ENCODE measurements at places on chromosomes 1 and 21.

DNA sequence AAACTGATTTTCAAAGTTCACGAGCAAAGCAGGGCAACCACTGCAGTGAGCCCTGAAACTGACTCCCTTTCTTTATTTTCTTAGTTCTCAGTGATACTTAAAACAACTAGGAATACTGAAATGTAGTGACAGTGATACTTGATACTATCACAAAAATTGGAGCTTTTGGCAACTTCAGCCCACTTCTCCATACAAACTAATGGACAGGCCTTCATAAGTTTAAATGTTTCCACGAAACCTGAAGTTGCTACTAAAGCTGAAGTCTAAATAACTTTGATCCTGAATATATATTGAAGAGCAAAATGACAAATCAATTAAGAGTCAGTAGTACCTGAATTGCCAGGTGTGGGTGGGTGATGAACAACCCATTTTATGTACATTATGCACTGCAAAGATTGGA, 10.0 kb downstream of the NR5A2 start:
- no peak for DNase-seq

DNA sequence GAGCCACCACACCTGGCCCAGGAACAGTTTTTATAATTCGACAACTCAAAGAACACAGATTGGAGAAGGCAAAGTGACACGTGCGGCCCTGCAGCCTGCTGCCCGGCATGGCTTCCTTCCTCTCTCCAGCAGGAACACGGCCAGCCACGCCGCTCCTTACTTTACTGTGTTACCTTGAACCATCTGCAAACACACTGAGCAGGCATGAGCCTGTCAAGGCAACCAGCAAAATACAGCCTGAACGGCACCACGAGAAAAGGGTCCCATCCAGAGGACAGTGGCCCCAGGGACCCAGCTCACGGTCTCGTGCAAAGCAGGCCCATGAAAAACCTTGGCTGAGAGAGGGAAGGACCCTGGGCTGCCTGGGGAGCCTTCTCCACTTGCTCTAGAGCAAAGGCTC, 38.8 kb downstream of the NPHP4 start:
- DNase-seq = no peak

DNA sequence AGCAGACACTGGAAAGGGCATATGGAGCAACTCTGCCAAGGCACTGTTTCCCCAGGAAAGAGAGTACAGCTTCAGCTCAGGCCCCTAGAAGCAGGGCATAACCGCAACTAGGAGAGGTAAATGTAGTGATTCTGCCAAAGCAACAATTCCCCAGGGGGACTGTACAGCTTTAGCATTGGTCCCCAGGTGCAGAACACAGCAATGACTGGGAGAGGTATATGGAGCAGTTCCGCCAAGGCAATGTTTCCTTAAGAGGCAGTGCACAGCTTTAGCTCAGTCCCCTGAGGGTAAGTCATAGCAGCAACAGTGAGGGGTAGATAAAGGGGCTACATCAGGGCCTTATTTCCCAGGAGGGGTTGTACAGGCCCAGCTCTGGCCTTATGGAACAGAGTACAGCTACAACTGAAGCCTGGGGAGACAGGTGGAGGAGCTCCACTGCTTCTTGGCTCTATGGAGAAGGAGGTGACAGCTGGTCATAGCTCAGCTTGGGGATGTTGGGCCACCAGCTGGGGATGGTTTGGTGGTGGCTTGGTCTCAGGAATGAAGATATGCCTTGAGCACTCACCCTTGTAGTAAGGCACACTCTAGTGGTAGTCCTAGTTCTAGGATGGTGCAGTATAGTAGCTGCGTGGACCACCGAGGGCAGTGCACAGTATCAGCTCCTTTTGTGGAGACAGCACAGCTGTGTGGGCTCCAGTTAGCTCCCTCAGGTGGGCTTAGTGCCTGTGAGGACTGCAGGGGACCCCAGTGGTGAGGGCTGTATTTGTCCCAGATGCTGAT, 582.7 kb downstream of the PTPRC start:
- no peak for DNase-seq

GRCh38 chr1:46718340-46718726, 581 bp downstream of the EFCAB14 start:
- no peak for DNase-seq

DNA sequence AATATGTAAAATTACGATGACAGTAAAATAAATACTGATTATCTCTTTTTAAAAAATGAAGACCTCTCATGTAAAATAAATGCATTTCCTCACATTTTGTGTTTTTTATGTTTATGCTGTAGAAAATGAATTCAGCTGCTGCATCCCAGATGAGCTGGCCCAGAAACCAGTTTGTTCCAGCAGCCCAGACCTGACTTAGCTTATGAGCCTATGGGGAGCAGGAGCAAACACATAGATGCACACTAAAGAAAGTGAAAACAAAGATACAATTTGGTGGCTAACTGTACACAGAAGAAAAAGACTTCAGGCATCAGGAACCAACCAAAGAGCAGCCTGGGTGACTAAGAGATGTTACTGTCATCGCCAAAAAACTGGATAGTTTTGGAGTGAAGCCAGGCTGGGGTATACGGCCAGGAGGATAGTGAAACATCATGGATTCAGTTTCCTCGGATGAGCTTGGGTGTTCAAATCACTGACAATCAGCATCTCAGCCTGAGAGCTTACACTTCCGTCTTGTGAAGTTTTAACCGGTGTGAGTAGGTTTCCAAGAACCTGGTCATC, 113.9 kb upstream of the BACE2 start:
- peak; percentile 45 for DNase-seq

DNA sequence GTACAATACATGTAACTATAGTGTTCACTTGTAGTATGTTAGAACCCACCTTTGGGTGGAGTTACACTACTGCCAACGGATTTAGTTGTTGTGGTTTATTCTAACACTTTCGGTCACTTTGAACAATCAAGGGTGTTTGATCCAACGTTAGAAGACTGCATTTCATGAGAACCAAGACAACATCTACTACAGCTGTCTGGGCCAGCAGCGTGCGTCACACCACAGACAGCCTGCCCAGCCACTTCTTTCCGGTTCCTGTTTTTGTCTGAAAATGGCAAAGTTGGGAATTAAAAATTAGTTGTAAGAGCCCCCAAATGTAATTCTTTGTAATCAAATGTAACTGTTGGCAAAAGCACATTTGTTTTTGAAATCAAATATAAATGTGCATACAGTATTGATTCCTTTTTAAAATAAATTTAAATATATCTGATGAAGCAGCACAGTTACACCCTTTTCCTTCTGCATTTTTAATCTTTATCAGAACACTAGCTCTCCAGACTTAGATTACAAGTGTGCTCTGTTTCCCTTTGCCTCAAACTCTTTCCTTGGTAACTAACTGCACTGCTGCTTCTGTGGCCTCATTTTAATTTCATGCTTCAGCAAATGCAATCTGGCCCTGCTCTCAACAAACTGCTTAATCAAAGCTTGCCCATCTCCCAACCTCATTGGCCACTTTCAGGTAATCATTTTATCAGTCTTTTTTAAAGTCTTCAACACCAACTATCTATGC, 86.6 kb upstream of the DPH5 start:
- peak; percentile 22 for DNase-seq

DNA sequence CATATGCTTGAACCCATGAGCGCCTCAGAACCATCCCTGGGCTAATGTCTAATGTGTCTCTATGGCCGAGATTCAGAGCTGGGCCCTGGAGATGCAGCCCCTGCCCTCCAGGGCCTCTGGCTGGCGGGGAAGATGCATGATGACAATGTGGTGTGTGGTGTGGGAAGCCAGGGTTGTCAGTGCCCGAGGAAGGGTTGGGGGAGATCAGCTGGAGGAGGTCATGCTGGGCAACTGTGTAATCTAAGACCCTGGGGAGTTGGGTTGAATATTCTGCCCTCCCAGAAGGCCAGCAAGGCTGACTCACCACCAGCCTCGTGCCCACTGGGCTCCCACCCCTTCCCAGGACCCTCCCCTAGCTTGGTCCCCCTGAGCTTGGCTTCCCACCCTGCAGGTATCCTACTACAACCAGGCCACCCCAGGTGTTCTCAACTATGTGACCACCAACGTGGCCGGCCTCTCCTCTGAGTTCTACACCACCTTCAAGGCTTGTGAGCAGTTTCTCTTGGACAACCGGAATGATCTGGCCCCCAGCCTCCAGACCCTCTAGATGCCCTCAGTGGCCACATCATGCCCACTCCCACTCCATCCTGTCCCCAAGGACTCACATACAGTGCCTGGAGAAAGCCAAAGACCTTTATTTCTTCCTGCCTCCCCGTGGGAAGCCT, 14.6 kb downstream of the FAM151A start:
- DNase-seq = no peak

DNA sequence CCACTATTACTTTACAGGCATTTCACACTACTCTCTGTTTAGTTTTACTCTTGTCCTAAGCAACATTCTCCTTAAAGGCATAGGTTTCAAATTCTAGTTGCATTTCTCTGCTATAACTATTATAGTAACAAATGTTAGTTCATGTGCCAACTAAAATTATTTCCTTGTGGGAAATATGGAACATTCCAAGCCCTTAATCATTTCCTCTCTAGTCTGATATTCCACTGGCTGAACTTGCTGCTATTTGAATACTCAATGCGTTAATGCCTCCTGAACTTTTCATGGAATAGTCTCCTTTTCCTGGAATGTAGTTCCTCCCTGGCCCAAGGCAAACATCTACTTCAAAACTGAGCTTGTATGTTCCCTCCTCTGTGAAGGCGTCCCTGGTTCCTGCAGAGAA, 19.3 kb upstream of the TBX19 start:
- no peak for DNase-seq

DNA sequence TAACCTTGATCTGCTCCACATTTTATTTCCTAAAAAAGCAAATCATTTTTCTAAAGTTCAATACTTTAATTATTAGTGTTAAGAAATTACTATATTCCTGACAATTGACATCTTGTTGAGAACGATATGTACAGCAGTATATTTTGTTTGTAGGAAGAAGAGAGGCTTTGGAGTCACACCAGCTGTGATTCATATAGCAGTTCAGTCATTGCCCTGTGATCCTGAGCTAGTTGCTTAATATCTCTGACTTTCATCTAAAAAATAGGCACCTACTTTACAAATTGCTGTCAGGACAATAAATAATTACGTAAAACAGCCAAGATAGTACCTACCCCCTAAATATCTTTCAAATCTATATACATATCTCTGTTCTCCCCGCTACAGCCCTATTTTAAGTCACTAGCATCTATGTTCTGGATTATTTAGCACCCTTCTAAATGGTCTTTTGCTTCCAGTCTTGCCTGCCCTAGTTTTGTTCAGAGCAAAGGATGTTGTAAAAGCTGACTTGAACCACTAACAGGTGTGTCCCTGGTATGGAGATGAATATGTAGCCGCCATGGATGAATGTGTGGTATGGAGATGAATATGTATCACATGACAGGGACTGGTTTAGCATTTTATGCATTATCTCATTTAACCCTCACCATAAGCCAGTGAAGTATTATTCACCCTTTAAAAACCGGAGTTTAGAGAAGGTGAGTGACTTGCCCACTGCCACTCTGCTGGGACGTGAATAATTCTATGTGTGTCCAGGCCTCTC, 42.2 kb downstream of the RNF220 start:
- no peak for DNase-seq

DNA sequence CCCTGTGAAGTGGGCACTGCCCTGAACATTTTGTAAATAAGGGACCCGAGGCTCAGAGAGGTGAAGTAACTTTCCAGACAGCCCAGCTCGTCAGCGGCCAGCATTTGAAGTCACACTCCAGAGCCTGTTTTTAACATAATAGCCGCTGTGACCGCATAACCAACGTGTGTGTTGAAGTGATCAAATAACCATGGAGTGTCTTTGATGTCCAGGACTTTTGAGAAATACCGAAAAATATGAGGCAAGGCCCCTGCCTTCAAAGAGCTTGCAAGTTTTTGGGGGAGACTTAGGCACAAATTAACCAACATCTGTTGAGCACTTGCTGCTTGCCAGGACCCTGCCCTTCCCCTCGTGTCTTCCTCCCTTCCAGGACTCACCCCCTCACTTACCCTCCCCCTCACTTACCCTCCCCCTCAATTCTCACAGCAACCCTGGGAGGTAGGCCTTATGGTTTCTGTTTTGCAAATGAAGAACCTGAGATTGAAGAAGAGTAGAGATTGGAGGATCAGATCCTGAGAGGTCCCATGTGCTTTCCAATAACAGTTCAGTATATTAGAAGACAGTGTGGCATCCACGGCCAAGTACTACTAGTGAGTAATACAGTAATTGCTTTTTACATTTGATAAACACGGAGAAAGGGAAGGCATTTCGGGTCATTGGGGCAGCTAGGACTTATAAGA, 1.3 kb upstream of the SLC16A1 start:
- DNase-seq = peak; percentile 44

DNA sequence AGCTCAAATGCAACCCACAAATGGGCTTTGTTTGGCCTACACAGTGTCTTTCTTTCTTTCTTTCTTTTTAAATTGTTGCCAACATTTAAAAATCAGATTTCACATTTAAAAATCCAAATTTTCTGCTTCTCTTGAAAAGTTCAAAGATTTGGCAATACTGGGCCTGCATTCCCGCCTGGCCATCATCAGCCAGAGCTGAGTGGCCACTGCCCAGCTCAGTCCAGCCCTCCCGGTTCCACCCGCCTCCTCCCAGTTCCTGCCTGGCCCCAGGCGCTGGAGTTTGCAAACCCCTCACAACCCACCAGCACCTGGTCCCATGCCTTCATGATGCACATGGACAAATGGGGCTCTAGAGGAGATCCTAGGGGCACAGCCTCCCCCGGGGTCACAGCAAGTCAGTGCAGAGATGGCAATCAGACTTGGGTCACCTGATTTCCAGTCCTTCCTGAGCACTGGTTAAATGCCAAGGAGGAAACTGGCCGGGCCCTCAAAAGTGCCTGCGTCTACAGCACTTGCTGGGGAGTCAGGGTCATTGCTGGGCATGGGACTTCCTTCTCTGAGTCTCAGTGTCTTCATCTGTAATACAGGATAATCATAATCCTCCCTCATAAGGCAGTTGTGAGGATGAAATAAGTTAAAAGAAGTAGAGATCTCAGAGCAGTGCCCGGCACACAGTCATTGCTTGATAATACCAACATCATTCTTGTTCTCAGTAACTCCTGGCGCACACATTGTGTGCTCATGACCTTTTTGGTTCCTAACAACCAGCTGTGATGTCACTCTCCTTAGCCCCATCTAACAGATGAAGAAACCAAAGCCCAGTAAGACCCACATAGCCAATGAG, 41.0 kb upstream of the LAPTM5 start:
- no peak for DNase-seq

GRCh38 chr1:232995189-232995588, 44.8 kb downstream of the NTPCR start:
- DNase-seq = no peak
